ENCODE measurements at places on chromosomes 2 and 18.

DNA sequence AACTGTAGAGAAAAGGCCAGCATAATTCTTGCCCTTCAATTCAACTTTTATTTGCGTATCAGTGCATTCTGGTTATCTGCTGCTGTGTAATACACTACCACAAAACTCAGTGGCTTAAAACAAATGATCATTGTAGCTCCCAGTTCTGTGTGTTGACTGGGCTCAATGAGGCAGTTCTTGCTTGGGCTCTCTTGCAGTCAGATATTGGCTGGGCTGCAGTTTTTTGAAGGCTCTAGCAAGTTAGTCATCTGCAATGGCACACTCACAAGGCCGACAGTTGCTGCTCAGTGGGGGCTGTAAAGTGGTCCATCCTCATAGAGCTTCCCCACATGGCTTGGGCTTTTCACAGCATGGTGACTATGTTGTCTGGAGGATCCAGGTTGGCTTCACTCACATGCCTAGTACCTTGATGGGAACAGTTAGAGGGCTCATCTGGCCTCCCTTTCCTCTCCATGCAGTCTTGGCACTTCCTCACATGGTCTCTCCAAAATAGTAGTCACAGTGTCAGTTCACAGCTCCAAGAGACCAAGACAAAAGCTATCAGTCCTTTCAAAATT is 110.6 kb upstream of the TNP1 start:
- DNase-seq: no peak

DNA sequence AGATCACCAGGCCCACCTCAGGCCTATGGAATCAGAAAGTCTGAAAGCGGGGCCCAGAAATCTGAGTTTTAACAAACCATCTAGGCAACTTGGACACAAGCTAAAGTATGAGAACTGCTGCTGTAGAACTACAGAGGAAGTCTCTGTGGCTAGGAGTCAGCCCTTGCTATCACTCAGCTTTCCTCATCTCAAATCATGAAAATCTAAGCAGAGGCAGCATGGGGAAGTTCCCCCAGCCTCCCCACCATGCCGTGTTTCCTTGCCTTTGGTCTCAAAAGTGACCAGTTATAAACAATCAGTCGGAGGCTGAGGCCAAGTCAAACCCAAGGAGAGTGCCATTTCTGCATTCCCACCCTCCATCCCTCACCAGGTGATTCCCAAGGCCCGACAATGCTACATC is 404.7 kb downstream of the BCL11A start:
- DNase-seq: no peak

- DNase-seq: no peak
Observed at GRCh38 chr2:219030177-219030940, 11.0 kb downstream of the CFAP65 start.

- DNase-seq: peak; percentile 66
Observed at GRCh38 chr2:96528006-96528699, 8.4 kb upstream of the ARID5A start.

GRCh38 chr2:177273408-177273807 is 8.9 kb upstream of the NFE2L2 start:
- DNase-seq: no peak

DNA sequence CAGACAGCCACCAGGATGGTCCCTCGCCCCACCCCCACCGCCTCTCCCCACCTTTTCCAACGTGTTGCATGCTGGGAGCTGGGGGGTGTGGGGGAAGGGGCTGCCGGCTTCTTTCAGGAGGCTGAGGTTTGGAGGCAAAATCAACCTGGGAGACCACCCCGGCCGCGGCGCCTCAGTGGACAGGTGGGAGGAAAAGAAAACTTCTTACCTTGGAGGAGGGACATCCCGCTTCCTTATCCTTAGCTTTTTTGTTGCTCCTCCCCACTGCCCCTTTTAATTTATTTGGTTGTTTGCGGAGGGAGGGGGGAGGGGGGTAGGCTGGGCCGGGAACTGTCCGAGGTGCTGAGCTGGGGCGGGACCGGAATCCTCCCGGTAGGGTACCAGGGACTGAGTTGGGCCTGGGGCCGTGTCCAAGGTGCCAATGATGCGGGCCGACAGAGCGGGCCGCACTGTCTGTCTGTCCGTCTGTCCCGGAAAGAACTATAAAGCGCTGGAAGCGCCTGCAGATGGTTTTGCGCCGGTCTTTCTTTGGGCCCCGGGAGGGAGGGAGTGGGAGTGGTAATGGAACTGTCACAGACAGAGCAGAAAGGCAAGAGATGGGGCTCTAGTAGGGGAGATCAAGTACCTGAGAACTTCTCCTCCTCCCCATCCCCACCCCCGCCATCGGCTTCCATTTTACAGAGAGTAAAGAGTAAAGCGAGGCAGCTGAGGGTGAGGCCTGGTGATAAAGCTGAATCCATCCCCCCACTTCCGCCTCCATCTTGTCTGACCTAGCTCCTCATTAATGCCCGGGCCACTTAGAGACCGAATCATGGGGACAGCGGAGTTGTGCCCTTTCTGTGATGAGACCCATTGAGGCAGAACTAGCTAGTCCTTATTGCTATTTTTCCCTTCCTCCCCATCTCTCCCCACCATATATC is 2.4 kb downstream of the CDK5R2 start:
- DNase-seq: peak; percentile 18

DNA sequence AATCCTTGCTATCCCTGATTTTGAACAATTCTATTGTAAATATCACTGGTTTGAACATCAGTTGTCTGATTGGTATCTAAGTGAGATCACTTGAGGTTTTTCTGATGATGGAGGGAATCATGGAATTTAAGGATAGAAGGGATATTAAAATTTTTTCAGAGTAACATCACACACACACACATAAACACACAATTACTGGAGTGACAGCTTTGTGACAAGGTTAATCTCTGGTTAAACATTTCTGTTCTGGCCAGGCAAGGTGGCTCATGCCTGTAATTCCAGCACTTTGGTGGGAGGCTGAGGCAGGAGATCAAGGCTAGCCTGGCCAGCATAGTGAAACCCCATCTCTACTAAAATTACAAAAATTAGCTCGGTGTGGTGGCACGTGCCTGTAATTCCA is 85.3 kb downstream of the SOCS6 start:
- no peak for DNase-seq

DNA sequence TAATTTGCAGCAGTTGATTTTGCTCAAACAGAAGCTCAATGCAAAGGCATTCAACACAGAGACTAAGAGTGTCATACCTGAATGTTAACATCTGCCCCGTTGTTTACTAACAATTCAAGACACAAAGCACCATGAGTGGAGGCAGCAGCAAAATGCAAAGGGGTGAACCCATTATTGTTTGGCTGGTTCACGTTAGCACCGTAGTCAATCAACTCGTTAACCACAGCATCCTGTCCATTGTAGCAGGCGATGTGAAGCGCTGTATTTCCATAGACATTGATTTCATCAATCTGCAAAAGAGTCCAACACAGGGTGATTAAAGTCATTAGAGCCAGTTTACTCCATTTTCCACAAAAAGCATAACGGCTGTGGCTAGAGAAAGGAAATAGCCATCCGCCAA is 189.3 kb downstream of the ANKRD44 start:
- no peak for DNase-seq

- DNase-seq: no peak
Observed at GRCh38 chr2:24045511-24046508, 1.4 kb downstream of the WDCP start.

DNA sequence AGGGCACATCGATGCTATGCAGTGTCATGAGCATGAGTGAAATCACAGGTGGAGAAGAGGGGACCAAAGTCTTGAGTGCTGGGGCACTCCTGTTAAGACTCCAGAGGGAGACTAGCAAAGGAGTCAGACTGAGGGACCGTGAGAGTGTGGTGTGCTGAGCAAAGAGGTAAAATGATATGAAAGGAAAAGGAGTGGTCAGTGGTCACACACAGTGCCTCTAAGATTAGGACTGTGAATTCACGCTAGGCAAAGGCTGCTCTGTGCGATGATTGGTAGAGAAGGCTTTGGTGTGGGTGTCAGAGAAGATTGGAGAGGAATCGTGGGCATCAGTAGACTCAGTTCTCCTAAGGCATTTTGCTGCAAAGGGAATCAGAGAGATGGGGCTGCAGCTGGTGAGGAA is 12.8 kb downstream of the SOCS6 start:
- no peak for DNase-seq

- no peak for DNase-seq
Observed at GRCh38 chr2:107621186-107622165, 205.2 kb upstream of the RGPD4 start.

GRCh38 chr2:199984755-199985154 is 29.4 kb downstream of the MAIP1 start:
- DNase-seq: no peak

All from stimulated activated CD4-positive, alpha-beta T cell treated with anti-CD3 and anti-CD28 coated beads, Interleukin-15, amount 100 ng/mL, for 1 hour (primary cell).